HCT116 (cell line): ENCODE measurements at places on chromosomes 7 and 10. TPM values are rescaled to one million over a fixed set of nuclear protein-coding genes. Genes with fewer than 3 reads are reported as not detected.

BTBD16 gene
- total RNA-seq, result 0.27 TPM

PLXDC2 gene
- 0.20 TPM for total RNA-seq

MMD2 gene
- total RNA-seq, result not detected

KEL gene
- total RNA-seq, result 0.91 TPM

SERPINE1 gene
- 12.8 TPM for total RNA-seq

CALHM1 gene
- total RNA-seq, result not detected

VGF gene
- total RNA-seq, result 43.2 TPM

C10orf105 gene
- not detected for total RNA-seq

ZNF862 gene
- total RNA-seq, result 8.5 TPM

SPDYE2 gene
- not detected for total RNA-seq

PROSER2 gene
- total RNA-seq, result 46.2 TPM

GATA3 gene
- total RNA-seq, result 2.7 TPM

SH2D4B gene
- total RNA-seq, result 0.22 TPM

RBP4 gene
- total RNA-seq, result 2.4 TPM

NUPR2 gene
- not detected for total RNA-seq

COL13A1 gene
- 5.9 TPM for total RNA-seq

CNPY1 gene
- not detected for total RNA-seq

AP1S1 gene
- 130 TPM for total RNA-seq

RTKN2 gene
- 7.9 TPM for total RNA-seq

CACNB2 gene
- total RNA-seq, result 0.71 TPM

ANK3 gene
- total RNA-seq, result 15.3 TPM

TBATA gene
- not detected for total RNA-seq

ZNF138 gene
- 10.1 TPM for total RNA-seq

TMEM178B gene
- 0.02 TPM for total RNA-seq

DDC gene
- total RNA-seq, result not detected

HOXA10 gene
- total RNA-seq, result 19.6 TPM

RAMP3 gene
- not detected for total RNA-seq

MNX1 gene
- total RNA-seq, result 7.7 TPM

NUTM2D gene
- total RNA-seq, result 2.8 TPM

WEE2 gene
- not detected for total RNA-seq

IFIT5 gene
- 11.1 TPM for total RNA-seq

PRSS2 gene
- total RNA-seq, result 36.8 TPM

CYP2C9 gene
- total RNA-seq, result 0.76 TPM

CACNA2D1 gene
- total RNA-seq, result 0.27 TPM

PTF1A gene
- total RNA-seq, result not detected

PRR15 gene
- 2.9 TPM for total RNA-seq

MKX gene
- 27.5 TPM for total RNA-seq

MOGAT3 gene
- total RNA-seq, result not detected

NPY gene
- not detected for total RNA-seq

ATG9B gene
- 2.1 TPM for total RNA-seq

FGL2 gene
- total RNA-seq, result not detected

ZNF853 gene
- total RNA-seq, result 0.05 TPM

ARL4A gene
- 44.6 TPM for total RNA-seq

ZNF25 gene
- total RNA-seq, result 4.6 TPM
